ENCODE measurements at places on chromosomes 5 and 9. TPM values are rescaled to one million over a fixed set of nuclear protein-coding genes. Genes with fewer than 3 reads are reported as not detected.

Gene CDKN2A
- 9.5 TPM for total RNA-seq

Gene ZNF883
- 1.2 TPM for total RNA-seq

Gene PCDH12
- 0.14 TPM for total RNA-seq

Gene NRG2
- 0.28 TPM for total RNA-seq

Gene ADGRD2
- not detected for total RNA-seq

Gene CCL28
- total RNA-seq: 0.43 TPM

Gene PPP3R2
- total RNA-seq: not detected

Gene TAF7
- 97.5 TPM for total RNA-seq

Data from smooth muscle cell of bladder (primary cell).